Midbrain (tissue), 1 donor: ENCODE measurements at places on chromosomes 4 and X.

GRCh38 chr4:145280541-145280940 is 100.2 kb upstream of the OTUD4 start:
- no peak for DNase-seq

DNA sequence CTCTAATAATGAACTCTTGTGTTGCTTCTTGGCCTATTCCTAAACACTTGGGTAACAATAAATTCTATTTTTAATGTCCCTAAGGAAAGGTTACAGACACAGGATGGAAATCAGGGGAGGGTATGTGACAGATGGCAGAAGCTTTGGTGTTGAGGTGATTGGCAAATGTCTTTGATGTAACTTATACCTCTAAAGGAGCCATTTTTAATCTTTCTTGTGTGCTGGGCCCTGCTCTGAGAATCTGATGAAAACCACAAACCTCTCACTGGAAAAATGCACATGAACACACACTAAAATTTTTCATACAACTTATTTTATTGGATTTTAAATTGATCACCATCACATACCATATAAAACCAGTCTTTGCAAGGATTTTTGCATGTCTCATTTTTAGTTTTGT is 17.7 kb downstream of the FRYL start:
- DNase-seq: no peak

- no peak for DNase-seq
These were observed 16.7 kb upstream of the SOD3 start for GRCh38 chr4:24778464-24779225.

DNA sequence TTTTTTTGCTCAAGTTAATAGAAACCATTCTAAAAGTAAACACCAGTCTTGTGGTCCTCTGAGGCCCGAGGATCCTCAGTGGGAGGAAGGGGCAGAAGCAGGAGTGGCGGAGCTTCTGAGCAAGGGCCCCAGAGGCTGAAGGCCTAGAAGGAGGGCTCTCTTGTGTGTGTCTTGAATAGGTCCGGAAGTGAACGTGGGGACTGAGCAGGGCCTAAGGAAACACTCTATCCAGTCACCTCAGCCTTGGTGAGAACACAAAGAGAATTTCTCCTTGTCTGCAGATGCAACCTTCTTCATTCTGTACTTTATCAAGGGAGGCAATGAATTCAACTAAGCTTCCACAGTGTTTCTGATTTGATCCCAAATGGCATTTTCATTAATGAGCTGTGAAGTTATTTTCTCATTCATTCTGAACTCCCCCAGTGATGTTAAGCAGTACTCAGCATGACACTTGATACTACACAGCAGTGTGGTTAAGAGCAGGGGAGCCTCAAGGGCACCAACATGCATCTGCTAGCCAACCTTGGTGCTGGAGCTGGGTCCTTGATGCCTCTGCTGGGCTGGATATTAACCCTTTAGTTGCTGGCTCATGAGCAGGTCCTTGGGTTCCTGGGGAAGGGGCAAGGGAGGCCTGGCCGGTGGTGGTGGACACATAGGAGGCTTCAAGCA is 64.7 kb downstream of the RBM47 start:
- no peak for DNase-seq

- DNase-seq: no peak
These were observed 107.2 kb downstream of the TBCK start for GRCh38 chr4:106208481-106209460.
